GDM1 (cell line): ENCODE measurements at places on chromosomes 5 and 9.
A peak's percentile ranks its signal among the peaks of the same experiment; 100 is the strongest.

- no peak for DNase-seq
Measured at GRCh38 chr5:91049800-91050199, 333.3 kb downstream of the ARRDC3 start.

DNA sequence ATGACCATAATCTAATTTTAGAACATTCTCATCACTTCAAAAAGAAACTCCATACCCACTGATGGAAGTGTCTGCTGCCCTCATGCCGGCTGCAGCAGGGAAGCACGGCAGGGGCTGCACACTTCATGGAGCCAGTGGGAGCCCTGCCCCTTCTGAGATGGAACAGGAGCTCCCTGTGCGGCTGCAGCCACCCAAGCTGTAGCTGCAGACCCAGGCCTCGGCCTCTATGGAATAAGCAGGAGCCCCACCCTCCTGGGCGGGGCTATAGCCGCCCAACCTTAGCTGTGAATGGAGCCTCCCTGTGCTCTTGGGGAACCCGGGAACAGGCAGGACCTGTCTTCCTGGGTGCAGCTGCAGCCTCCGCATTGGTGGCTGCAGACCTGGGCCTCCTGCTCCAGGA, 128.5 kb downstream of the NUDT12 start:
- no peak for DNase-seq

- peak; percentile 4 for DNase-seq
Measured at GRCh38 chr5:32794086-32794485, 83.0 kb downstream of the NPR3 start.

DNA sequence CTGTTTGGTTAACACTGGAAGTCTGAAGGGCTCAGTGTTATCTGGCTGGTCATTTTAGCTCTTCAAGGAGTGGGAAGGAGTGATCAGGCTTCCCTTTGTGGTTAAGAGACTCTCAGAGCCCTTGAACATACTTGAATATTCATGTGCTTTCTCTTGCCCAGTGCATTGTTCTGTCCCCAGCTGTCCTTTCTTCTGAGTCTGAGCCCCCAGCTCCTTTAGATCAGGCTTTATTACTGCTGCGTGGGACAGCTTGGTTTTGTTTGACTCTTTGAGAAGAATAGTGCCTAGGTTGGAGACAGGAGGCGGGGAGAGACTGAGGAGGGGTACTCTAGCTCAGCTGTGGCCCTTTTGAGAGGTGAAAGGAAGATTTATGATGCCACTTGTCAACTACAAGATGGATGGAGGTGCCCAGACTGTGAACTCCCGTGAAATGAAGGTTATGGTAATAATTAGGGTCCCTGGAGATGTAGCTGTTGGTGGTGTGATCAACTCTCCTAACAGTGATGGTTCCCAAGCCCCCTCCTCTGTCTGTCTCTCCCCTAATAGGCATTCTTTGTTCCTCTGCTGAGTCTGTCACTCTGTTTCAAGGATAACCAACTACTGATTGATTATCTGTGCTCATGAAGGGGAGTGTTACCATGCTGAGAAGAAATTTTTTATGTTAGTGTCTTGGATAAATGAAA, 83.1 kb upstream of the GLRA1 start:
- no peak for DNase-seq

DNA sequence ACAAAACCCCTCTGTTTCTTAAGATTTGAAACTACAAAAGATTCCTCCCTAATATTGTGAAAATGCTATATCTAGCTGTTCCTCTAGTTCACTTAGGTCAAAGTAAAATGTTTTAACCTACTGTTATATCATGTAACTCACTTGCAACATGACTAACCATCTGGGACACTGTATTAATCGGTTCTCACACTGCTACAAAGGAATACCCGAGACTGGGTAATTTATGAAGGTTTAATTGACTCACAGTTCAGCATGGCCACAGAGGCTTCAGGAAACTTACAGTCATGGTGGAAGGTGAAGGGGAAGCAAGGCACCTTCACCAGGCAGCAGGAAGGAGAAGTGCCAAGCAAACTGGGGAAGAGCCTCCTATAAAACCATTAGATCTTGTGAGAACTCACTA, 34.7 kb downstream of the DIMT1 start:
- DNase-seq, result peak; percentile 7

DNA sequence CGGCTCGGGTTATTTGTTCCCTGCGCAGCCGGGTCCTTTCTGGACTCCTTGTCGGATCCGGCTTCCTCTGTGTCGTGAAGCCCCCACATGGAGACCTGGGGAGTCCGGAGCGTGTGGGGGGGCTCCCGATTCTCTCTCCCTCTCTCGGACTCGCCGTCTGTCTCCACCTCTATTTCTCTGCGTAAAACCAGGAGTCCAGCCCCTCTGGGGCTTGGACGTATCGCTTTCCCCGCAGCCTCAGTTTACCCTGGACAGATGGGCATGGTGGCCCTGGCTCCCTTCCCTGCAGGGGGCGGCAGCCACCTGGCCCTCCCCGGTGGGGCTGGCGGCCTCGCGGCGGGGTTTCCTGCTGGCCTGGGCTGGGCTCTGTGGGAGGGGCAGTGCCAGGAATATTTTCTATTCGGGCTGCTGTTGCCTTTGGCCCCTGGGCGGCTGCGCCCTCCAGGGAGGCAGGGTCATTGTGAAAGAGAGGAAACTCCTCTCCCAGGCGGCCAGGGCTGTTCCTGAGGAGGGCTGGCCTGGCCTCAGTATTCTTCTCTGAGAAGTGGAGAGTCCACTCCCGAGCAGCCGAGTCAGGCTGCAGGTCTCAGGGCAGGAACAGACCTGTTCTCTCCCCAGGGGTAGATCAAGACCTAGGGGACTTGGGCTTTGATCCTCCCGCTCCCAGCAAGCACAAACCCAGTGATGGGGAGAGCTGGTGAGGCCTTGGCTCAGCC, 665 bp downstream of the ASS1 start:
- DNase-seq, result no peak

DNA sequence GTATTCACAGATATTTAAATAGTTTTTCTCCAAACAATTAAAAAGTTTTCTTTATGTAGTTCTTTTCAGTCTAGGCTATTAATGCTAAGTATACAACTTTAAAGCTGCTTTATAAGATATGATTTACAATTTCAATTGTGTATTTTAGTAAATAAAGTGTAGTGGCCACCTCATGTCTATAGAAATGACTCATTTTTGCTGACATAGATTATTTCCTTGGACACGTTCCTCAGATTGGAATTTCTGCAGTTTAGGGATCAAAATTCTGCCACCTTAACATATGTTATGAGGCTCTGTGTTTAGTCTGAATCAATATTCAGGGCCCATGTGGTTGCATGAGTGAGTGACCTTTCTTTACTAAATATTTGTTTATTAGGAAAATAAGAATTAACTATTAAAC, 750.2 kb downstream of the IRX1 start:
- DNase-seq, result no peak

DNA sequence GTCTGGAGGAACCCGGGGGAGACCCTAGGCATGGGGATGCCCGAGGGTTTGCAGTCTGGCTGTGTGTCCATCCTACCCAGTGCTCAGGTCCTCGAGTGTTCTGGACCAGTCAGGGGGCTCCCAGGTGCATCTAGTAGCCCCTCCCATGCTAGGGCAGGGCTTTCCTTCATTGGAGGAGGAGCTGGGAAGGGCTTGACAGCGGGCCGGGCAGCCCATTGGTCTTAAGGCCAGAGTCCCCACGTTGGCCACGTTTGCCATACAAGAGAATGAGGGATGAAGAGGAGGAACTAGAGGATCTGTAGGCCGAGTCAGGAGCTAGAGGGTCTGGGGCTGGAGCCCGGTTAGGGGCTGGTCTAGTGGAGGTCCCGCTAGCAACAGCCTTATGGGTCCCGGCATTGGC, 37.3 kb upstream of the CTSV start:
- DNase-seq, result no peak

DNA sequence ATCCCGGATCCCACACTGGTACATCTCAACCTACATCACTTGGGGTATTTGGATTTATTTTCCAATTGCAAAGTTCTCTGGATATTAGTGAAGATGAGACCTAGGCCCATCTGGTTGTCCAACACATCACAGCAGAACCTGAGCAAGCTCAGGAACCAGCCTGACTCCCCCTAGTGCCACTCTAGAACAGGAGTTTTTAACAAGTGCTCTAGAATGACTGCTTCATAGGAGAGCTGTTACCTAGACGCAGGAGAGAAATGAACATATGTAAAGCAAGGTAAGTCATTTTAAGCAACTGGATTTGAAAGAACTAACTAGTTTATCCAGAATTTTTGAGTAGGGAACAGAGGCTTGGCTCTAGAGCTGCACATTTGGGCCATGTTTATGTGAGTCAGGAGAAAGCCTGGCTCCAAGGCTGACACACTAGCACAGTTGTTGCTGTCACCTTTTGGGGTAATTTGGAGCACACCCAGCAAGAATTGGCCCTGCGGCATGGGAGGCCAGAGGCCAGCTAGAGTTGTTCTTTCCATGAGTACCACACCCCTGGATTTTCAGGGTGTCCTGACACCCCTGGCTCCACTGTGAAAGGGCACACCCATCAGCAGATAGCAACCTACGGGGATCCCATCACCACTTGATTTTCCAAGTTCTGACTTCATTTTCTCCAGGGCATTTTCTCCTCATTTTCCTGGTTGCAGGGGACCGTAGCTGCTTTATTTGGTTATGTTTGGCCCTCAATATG, 110.9 kb upstream of the LPAR1 start:
- no peak for DNase-seq

DNA sequence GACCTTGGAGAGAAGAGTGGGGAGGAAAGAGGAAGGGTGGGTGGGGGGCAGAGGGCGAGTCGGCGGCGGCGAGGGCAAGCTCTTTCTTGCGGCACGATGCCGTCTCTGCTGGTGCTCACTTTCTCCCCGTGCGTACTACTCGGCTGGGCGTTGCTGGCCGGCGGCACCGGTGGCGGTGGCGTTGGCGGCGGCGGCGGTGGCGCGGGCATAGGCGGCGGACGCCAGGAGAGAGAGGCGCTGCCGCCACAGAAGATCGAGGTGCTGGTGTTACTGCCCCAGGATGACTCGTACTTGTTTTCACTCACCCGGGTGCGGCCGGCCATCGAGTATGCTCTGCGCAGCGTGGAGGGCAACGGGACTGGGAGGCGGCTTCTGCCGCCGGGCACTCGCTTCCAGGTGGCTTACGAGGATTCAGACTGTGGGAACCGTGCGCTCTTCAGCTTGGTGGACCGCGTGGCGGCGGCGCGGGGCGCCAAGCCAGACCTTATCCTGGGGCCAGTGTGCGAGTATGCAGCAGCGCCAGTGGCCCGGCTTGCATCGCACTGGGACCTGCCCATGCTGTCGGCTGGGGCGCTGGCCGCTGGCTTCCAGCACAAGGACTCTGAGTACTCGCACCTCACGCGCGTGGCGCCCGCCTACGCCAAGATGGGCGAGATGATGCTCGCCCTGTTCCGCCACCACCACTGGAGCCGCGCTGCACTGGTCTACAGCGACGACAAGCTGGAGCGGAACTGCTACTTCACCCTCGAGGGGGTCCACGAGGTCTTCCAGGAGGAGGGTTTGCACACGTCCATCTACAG, 760 bp downstream of the NPR3 start:
- peak; percentile 31 for DNase-seq

- no peak for DNase-seq
Measured at GRCh38 chr9:86624630-86625029, 270.4 kb upstream of the TUT7 start.

DNA sequence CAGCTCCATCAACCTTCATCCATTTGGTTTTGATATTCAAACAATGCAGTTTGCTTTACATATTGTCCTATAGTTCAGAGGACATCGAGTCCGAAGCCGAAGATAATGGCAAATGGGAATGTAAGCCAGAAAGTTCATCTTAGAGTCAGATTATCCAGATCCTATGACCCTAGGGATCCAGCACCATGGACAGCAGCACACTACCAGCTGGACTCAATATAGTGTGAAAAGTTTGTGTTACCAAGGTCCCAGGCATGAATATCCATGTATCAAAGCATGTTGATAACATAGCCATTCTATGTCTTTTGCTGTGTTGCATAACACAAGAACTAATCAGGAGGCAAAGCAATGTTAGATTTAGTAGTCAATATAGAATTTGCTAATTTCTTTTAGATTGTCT, 46.3 kb downstream of the FSTL4 start:
- DNase-seq, result no peak

DNA sequence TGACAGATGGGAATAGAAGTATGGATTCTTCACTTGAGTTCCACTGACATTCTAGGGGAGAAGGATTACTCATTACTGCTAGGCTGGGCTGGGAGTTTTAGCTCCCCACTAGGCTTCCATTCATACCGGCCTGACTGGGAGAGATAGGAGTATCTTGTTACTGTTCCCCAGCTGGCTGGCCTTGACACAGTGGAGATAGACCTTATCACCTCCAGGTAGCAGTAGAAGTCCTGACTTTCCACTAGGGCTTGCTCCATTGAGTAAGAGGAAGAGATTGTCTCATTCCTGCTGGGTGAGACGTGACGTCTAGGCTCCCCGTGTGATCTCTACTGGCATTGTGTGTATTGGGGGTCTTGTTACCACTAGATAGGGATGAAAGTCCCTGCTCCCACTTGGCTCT, 156.4 kb downstream of the CACNA1B start:
- no peak for DNase-seq

GRCh38 chr5:128665747-128666355, 127.8 kb upstream of the FBN2 start:
- no peak for DNase-seq

GRCh38 chr5:80646926-80647325, 7.5 kb upstream of the MSH3 start:
- no peak for DNase-seq

GRCh38 chr5:153511622-153512021, 21.2 kb downstream of the GRIA1 start:
- DNase-seq, result no peak

GRCh38 chr5:138035605-138036537, 3.0 kb upstream of the FAM13B start:
- DNase-seq, result peak; percentile 73

DNA sequence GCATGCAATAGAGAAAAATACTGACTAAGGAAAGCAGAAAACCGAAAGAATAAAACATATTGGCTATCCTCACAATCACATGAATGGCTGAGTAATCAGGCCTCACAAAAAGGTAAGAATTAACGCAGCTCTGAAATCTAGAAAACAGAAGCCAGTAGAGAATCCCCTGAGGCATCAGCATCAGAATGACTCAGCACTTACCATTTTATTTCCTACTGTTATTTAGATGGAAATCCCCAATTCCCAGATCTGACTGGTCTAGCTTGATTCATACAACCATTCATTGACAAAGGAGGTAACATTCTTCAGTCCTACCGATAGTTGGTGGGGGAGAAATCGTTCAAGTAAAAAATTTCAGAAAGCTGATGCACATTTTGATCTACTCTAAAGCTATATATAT, 1408.4 kb upstream of the WWC1 start:
- DNase-seq, result no peak

GRCh38 chr5:88269222-88269771, 652 bp upstream of the TMEM161B start:
- no peak for DNase-seq

GRCh38 chr5:158813275-158813674, 286.4 kb downstream of the EBF1 start:
- no peak for DNase-seq

DNA sequence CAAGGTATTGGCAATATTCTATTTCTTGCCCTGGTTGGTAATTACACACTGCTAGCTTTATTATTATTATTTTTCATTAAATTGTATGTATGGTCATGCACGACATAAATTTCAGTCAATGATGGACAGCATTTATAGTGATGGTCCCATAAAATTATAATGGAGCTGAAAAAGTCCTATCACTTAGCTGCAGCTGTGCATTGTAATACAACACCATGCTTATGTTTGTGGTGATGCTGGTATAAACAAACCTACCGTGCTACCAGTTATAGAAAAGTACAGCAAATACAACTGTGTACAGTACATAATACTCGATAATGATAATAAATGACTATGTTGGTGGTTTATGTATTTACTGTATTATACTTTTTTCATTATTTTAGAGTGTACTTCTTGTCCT, 65.5 kb downstream of the NR3C1 start:
- no peak for DNase-seq
